Activated CD4-positive, alpha-beta memory T cell treated with anti-CD3 and anti-CD28 coated beads for 36 hours (primary cell): ENCODE measurements at places on chromosomes 6 and 20.

DNA sequence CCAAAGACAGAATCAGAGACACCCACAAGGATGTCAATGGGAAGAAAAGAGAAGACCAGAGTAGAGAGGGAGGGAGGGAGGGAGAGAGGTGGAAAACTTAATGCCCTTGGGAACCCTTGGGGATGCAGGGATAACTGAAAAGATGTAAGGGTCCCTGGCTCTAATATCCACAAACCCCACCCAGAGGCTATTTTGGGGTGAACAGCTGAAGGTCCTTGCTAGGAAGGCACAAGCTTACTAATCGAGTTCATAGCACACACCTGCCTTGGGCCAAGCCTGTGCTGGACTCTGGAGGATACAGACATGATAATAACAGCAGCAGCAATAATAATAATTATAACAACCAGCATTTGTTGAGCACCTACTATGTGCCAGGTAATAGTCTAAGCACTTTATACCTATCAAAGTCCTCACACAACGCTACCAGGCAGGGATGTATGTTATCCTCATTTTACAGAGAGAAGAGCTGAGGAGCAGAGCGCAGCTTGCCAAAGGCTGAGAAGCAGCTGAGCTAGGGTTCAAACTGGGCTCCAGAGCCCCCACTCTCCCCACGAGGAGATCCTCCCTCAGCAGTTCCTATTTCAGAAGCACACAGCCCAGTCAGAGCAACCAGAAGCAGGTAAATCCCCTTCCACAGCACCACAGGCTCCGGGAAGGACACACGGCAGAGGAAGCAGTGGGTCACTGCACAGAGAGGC lies 174.2 kb downstream of the ANKRD60 start:
- DNase-seq = no peak

- no peak for DNase-seq
Measured at GRCh38 chr6:36871686-36872085, 2.9 kb downstream of the PPIL1 start.

- DNase-seq = peak; percentile 89
Measured at GRCh38 chr6:3850451-3851203, 1.5 kb downstream of the FAM50B start.

DNA sequence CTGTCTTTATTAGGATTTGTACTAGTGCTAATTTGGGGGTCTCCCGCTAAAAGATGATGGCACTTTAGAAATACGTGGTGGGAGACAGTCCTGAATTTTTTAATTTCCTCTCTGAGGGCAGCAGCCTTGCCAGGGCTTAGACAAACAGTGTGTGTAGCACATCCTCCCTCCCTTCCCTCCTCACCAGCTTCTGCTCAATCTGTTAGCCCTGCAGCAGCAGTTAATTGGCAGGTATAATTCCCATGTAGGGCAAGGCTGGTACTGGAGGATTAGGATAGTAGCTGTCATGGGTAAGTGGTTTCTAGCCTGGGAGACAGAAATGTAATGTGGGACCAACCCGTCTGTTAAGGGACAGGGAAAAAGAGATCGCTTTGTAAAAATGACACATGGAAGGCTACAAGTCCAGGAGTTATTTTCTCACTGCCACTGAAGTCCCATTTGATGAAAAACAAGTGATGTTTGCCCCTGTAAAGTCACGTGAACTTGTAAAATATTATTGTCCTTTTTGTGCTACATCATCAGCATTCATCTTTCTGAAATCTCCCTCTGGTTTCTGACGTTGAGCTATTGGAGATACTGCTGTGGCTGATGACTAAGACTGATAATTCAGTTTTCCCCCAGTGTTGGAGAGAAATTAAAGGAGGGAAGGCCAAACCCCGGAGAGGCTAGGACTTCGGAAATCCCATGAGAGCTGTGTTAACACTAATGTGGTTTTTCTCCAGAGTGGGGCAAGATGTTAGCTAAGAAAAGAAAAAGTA lies 40.6 kb downstream of the CTNNBL1 start:
- peak; percentile 11 for DNase-seq

DNA sequence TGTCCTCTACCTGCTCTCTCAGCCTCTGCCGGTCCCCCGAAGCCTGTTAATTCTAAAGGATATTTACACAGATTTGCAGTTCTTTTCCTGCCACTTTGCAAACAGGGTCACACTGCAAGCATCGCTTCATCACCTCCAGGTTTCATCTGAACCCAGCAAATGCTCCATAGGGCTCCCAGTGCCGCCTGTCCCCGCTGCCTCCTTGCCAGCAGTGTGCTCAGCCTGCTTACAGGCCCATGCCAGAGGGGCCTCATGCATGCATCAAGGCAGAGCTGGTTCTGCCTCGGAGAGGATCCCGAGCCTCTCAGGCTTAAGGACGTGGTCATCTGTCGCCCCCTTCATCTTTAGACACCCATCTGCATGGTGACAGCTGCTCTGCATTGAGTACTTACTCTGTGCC lies 10.5 kb downstream of the SIRPA start:
- no peak for DNase-seq

GRCh38 chr20:6614836-6615235 lies 152.7 kb upstream of the BMP2 start:
- DNase-seq = no peak

DNA sequence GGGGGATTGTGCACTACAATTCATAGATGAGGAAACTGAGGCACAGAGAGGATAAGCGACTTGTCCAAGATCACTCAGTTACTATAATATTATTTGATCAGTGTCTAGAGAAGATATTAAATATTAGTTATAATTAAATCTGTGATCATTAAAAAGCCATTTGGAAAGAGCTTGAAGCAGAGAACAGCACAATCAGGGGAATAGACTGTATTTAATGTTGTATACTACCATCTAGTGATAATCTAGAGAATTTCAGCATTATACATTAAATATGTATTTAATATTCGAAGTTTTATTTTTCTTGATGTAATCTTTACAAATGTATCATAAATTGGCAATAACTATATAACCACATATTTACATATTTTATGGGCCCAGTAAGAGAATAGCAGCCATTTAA lies 20.1 kb upstream of the MTCL3 start:
- no peak for DNase-seq

GRCh38 chr20:51752343-51752951 lies 15.7 kb downstream of the ATP9A start:
- no peak for DNase-seq

DNA sequence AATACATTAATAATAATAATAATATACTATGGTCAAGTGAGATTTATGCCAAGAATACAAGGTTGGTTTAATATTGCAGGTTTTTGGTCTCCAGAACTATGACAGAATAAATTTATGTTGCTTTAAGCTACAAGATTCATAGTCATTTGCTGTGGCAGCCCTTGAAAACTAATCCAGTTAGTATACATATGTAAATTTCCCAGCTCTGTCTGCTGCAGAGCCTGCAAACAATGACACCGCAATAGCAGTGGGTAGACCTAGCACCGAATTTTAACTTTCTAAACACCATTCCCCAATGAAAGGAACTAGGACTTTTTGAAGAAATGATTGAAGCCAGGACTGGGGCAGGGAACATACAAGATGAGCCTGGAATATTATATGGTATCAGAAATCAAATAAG lies 647.7 kb upstream of the NRSN1 start:
- DNase-seq = no peak

DNA sequence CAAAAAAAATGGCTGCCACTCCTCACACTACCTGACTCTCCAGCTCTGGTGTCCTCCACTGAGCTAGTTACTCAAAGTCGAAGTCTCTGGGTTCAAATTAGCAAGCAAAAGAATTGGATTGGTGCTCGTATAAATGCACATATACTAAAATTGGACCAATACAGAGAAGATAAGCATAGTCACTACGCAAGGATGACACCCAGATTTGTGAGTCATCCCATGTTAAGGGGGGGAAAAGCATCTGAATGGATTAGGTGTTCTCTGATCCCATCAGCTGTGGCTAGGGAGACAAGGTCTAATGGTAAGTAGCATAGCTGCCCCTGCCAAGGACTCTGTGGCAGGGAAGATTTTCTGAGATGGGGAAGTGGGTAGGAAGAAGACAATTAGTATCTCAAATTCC lies 18.3 kb upstream of the AMD1 start:
- DNase-seq = no peak

GRCh38 chr6:120230008-120230407 lies 880.4 kb upstream of the MAN1A1 start:
- no peak for DNase-seq

- no peak for DNase-seq
Measured at GRCh38 chr20:61966492-61967244, 99.0 kb downstream of the TAF4 start.

DNA sequence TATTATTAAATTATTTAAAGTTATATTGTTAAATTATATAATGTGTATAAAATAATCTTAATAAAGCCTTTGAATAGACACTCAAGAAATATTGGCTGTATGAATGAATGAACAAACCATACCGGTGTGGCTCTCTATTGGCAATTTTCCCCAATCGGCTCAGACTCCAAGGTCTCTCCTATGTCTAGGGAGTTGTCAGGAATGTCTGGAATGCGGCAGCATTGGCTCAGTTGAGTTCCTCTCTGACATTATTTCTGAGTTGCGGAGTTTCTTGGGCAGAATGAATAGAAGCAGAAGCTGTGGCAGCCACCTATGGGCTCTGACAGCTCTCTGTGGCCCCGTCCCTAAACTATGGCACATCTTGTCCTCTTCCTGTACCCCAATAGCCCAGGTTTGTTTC lies 111.0 kb downstream of the SOBP start:
- no peak for DNase-seq

GRCh38 chr6:149317644-149318571 lies at the start of gene TAB2:
Gene TAB2 (plus strand): TSS chr6:149317712. CDS start chr6:149369998, 52,286 bp downstream.
- DNase-seq = peak; percentile 88

DNA sequence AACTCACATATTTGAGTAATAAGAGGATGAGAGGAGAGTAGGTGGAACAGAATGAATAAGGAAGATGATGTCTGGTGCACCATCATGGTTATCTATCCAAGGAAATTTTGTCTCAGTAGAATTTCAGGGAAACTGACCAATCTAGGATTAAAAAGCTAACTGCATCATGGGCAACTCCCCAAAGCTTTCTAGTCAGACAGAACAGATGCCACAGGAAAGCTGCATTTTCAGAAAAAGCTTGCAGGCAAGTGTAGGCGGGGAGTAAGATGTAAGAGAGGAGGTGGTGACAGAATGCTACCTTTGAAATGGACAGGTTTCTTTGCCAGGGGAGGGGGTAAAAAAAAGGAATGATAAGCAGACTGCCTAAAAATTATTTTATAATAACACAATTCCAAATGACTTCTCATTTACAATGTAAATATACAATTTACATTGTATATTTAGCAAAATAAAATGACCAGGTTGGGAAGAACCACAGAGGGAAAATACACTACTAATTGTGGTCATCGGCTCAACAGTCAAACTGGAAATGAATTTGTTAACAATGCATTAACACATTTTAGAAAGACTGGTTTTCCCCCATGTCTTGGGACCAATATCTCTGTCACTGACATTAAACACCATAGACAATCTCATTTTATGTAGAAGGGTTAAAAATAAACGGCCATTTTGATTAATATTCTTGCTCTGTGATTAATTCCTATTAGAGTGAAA lies 15.1 kb downstream of the NHSL1 start:
- DNase-seq = no peak

DNA sequence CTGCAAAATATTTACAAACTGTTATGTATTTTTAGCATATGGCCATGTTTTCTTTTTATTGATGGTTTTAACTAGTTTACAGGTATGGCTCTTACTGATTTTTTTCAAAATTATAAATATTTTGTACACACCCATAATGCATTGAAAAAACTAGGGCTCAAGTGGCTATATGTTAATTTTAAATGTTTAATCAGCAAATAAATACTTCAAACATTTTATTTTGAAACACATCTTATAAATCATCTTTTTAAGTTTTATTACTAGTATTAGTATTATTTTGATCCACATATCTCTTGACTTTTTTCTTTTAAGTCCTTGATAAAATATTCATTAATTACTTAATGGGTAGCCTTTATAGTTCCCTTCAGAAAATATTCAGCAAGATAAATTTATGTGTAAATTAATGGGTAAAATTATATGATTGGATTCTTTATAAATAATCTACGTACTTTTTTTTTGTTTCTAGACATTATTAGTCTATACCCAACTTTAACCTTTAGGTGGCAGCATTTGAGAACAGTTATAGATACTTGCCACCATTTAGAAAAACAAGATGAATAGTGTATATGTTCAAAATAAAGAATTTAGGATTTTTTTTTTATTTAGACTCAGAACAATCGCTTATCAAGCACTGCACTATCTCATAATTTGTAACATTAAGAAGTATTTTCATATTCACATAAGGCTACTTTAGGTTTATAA lies 241.9 kb downstream of the ADGRB3 start:
- DNase-seq = no peak

GRCh38 chr6:100176311-100176950 lies 182.4 kb upstream of the MCHR2 start:
- no peak for DNase-seq

DNA sequence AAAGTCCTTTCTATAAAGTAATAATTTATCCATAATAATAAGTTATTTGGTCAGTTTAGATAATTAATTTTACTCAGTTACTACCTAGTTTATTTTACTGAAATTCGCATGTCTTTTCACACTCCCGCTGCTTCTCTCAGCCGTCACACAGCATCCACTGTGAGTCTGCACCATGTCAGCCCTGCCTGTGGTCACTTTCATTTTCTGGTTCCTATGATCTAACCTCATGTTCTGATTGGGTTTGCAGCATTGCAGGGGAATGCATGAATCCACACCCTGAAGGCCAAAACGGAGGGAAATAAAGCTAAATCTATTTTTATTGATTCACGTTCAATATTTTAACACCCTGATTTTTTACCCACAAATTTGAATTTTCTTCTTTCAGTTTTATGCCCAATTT lies 47.4 kb downstream of the PDE10A start:
- DNase-seq = no peak

GRCh38 chr6:125985979-125986300 lies 400 bp upstream of the TRMT11 start:
- no peak for DNase-seq

GRCh38 chr6:148195511-148195910 lies 147.1 kb upstream of the SASH1 start:
- DNase-seq = peak; percentile 15

DNA sequence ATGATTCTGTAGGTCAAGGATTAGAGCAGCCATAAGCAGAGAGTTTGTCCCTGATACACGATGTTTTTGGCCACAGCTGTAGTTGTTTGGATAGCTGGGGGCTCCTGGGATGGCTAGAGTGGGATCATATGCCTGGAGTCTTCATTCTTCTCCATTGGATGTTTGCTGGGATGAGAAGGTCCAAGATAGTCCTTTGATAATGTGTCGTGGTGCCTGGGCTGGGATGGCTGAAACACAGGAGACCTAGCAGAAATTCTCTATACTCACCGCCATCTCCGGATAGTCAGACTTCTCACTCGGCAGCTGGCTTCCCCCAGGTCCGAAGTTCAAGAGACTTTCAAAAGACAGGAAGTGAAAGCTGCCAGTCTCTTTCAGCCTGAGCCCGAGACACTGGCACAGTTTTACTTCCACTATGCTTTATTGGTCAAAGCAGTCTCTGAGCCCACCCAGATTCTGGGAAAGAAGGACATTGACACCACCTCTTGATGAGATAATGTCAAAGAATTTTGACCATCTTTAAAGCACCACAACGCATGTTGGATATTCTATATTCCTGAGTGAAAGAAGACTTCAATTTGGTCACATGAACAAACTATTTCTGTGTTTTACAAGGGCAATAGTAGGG lies 16.0 kb downstream of the MARCKS start:
- DNase-seq = no peak
